ENCODE measurements at places on chromosomes 4 and X. TPM values are rescaled to one million over a fixed set of nuclear protein-coding genes. Genes with fewer than 3 reads are reported as not detected.

CT83 gene
- total RNA-seq, result not detected

TMEM271 gene
- not detected for total RNA-seq

- DNase-seq, result no peak
These were observed 88.7 kb upstream of the HPF1 start for GRCh38 chr4:169846396-169846795.

DNA sequence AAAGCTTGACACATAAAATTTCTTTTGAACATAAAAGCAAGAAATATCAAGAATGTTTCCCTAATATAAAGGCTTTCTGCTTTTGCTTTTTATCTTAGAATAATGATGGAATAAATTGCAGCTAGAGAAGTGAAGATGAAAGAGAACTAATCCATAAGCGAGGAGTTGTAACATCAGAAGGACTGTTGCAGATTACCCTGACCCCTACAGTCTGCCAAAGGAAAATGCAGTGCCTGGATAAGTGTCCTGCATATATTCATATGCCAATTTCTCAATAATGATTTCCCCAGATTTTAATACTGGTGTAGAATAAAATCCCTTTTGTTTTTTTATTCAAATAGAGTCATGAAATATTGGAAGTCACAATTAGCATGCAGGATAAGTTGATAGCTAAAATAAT lies 115.9 kb downstream of the MAGEC2 start:
- DNase-seq, result no peak

NAA11 gene
- not detected for total RNA-seq

GRCh38 chrX:79708581-79708980 lies 306.0 kb upstream of the TBX22 start:
- no peak for DNase-seq

NAP1L2 gene
- total RNA-seq, result 6.9 TPM

GRCh38 chr4:41256131-41256739 lies 493 bp upstream of the UCHL1 start:
- no peak for DNase-seq

TIGD4 gene
- total RNA-seq, result 0.47 TPM

DNA sequence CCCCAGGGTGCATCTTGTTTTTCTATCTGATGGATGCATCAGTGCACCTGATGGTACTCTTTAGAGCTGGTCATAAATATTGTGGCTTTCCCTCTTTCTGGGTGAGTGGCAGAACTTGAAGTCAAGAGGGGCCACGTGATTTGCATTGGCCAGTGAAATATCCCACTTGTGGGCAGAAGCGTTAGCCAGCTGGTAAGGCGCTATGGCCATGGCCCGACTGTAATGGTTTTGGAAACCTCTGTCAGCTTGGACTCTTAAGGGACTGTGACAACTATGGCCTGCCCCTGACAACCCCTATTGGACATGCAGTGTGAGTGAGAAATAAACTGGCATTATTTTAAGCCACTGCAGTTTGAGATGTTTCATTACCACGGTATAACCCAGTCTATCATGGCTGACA lies 72.8 kb downstream of the SEL1L3 start:
- no peak for DNase-seq

TKTL2 gene
- not detected for total RNA-seq

DNA sequence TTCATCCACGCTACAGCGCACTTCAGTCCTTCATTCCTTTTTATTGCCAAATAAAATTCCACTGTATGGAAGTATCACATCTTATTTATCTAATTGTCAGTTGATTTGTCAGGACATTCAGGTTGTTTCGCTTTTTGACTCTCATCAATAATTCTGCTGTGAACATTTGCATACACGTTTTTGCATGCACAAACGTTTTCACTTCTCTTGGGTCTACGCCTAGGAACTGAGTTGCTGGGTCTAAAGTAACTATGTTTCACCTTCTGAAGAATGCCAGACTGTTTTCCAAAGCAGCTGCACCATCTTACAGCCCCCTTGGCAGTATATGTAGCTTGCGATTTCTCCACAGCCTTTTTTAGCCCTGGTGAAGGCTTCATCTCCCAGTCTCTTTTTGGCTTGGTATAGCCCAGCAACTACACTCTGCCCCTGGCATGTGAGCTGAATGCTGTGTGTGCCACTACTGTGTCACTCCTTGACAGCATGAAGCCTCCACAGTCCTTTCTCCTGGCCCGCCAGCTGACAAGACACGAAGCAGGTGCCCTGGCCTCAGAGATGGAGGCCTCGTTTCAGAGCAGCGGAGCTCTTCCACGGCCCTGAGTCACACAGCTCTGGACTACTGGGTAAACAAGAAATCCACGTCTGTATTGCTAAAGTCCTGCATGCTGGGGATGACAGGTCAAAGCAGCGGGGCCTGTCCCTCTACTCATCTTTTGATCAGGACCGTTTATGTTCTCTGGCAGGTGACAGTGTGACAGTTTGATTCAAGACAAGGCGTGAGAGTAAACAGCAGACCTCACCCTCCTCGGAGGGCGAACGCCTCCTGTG lies 75.5 kb downstream of the NSUN7 start:
- no peak for DNase-seq

LONRF3 gene
- total RNA-seq, result 1.6 TPM

FAM3A gene
- total RNA-seq, result 42.3 TPM

DNA sequence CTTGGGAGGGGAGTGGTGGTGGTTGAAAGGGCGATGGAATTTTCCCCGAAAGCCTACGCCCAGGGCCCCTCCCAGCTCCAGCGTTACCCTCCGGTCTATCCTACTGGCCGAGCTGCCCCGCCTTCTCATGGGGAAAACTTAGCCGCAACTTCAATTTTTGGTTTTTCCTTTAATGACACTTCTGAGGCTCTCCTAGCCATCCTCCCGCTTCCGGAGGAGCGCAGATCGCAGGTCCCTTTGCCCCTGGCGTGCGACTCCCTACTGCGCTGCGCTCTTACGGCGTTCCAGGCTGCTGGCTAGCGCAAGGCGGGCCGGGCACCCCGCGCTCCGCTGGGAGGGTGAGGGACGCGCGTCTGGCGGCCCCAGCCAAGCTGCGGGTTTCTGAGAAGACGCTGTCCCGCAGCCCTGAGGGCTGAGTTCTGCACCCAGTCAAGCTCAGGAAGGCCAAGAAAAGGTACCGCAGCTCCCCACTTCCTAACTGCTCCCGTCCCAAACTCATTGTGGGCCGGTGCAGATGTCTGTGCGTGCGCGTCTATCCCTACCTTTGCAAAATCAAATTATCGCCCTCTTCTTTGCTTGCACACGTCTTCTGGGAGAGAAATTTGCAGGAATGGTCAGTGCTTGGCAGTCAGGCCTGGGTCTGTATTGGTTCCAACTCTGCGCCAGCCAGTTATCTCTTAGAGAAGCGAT lies 533 bp downstream of the IL15 start:
- peak; percentile 51 for DNase-seq

DNA sequence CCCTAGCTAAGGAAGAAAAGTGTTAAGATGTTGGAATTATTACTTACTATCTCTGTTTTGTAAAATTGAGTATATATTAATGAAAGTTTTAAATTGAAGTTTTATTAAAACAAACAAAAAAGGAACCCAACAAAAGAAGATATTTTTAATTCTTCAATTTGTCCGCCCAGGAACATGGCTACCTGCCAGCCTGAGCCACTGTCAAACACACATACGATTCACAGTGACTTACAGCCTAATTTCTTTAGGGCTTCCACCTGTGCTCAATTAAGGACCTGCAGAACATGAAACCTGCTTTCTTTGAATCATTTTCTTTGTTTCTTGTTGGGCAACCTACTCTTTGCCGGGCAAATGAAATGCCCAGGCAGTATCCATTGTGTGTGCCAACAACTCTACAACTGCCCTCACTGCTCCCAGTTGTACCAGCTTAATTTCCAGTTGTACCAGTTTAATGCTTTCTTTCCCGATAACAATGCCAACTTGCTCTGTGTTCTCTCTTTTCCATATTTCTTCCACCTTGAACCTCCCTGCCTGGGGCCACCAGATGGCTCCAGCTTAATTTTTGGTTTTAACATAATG lies 181.7 kb downstream of the GBA3 start:
- no peak for DNase-seq

HSFX2 gene
- total RNA-seq, result 0.28 TPM

DNA sequence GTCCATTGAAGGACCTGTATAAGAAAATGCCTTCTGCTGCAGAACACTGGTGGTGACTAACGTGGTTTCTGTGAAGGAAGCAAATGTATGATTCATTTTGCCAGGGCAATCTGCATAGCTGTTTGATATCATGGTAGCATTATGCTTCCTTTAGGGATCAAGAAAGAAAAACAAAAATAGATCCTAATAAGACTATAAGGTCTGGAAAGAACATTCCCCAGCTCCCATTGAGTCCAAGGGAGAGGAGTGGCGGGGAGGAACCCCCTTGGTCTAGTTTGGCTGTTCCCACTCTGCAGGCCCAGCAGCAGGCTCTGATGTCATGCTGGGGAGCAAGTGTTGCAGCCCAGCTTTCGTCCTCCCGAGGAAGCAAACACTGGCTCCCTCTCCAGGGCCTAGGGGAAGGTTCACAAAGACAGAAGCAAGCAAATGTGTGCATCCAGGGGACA lies 154.5 kb upstream of the GALNT7 start:
- DNase-seq, result no peak

GRCh38 chr4:112361181-112361791 lies 64.1 kb downstream of the ALPK1 start:
- no peak for DNase-seq

GRCh38 chr4:23374259-23374658 lies 515.6 kb downstream of the PPARGC1A start:
- DNase-seq, result no peak

- DNase-seq, result no peak
These were observed 61.1 kb downstream of the FAM13A start for GRCh38 chr4:88995874-88996273.

NLGN3 gene
- total RNA-seq, result 1.9 TPM

HSFX3 gene
- total RNA-seq, result not detected

CLNK gene
- total RNA-seq, result not detected

CXCL10 gene
- total RNA-seq, result 0.26 TPM

DNA sequence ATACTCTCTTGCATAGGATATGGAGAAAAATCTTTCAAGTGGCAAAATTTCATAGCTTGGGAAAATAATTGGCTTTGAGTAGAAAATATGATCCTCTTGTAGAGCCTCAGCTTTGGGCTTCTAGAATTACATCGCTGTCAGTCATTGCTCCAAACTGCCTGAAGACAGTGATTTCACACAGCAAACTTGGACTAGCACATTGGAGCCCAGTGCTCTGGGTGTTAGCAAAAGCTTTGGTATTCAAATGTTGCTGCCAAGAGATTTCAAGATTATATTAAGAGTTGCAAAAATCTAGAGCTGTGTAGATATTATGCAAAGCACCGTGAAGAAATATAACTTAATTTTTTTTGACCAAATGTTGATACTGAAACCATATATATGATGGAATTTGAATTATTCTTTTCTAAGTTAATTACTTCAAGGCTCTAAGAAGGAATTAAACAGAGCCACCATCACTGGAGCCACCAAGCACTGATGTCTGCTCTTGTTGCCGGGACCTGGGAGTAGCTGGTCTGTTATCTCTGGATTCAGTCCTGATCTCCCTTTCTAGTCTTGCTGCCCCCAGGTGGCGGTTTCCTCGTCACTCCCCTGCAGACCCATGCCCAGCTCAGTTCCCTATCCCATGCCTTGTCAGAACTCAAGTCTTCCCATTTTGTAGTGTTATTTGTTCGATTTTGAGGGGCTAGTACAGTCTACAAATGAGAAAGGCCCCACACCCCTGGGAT lies 260.7 kb upstream of the SFRP2 start:
- no peak for DNase-seq

GRCh38 chr4:41933997-41934503 lies 1.2 kb upstream of the TMEM33 start:
- no peak for DNase-seq

HERC5 gene
- total RNA-seq, result 44.8 TPM

LRP2BP gene
- total RNA-seq, result 0.78 TPM

DNA sequence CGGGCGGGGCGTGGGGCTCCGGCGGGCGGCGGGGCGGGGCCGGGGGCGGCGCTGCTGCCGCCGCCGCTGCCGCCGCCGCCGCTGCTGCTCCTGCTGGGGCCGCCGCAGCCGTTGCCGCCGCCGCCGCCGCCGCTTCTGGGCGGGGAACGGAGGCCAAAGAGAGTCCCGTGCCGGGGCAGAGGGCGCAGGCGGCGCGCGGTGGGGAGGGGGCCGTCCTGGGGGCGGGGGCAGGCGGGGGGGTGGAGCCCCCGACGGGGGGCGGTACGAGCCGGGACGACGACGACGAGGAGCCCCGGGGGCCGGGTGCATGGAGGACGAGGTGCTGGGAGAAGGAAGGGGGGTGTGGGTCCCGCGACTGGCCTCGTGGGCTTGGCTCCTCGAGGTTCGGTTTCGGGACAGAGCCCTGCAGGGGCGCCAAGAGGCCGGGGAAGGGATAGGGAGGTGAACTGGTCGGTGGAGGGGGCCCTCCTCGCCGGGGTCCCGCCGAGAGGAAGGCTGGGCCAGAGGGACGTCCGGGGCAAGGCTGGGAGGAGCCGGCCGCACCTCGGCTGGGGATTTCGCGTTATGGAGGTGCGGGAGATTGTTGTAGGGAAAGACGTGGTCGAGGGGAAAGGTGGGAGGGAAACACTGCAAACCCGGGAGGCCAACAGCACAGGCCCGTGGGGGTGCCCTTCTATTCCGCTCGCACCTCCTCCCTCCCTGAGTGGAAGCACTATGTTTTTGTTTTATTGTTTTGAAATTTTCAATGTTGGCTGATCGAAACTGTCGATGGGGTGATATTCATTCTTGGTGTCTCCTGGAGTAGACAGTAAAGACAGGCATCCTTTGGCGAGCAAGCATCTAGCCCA lies 1.9 kb downstream of the BCORL1 start:
- DNase-seq, result peak; percentile 56

ATP8A1 gene
- 56.3 TPM for total RNA-seq

MAPK10 gene
- not detected for total RNA-seq

DNA sequence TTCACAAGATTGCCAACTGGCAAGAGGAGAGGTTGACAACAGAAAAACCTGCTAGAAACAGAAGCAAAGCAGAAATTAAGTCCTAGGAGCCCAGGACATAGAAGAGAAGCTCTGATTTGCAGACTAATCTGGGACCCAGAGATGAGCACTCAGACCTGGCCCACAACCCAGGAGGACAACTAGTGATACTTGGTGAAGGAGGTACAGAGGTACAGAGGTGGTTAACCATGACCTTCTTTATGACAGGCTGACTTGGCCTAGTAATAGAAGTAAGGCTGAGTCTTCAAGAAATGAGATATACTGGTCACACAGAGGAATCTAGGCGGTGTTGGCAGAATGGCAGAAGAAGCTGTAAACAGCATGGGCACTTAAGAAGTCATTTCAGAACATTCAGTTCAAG lies 43.6 kb downstream of the ANXA5 start:
- no peak for DNase-seq

CT45A5 gene
- total RNA-seq, result not detected

DNA sequence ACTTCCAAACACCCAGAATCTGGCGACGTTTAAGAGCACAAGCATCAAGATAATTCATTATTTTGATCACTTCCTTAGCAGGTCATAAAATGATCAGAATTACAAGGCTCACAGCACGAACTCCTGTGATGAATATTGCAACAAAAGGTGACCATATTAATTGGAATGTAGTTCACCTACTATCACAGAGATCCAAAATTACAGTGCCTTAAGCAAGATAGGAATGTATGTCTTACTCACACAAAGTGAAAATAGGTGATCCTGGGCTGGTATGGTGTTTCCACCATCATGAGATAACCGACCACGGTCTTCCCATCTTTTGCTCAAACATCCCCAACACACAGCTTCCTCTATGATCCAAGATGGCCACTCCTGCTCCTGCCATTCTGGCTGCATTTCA lies 131.2 kb downstream of the SCFD2 start:
- no peak for DNase-seq
